Activated T-helper 1 cell treated with Interleukin-2 at 50 U/mL for 16 hours (primary cell): ENCODE measurements at places on chromosomes 1 and 21.

- DNase-seq, result no peak
Observed at GRCh38 chr1:228894442-228894989, 159.2 kb downstream of the RHOU start.

DNA sequence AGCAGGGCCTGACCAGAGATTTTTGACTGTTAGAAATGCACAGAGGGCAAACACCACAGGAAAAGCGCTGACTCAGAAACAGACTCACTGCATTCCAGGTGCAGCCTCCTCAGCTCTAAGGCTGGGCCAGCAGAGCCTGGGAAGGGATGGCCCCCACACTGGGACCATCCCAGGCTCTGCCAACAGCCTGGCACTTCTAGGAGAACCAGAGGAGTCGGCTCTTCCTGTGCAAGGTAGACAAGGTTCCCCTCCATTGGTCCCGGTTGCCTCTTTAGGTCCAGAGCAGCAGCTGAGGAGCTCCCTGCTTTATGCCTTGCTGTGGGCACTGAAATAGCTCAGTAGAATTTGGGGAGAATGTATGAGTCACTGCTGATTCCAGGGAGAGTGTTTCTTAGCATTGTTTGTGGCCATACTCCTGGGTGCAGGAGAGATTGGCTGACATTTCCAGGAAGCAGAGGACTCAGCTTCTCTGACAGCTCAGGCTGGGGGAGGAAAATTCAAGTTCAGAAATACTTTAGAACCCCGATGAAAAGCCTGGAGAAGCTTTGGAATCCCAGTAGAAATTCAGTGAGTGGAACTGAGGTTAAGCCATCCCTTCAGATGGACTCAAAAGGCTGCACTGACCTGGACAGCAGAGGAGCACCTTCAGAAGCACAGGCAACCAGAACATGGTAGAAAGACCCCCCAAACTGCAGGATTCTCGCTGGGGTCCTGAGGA lies 19.7 kb downstream of the PRAMEF1 start:
- DNase-seq, result no peak

GRCh38 chr1:82861749-82862148 lies 1061.0 kb downstream of the ADGRL2 start:
- DNase-seq, result no peak

DNA sequence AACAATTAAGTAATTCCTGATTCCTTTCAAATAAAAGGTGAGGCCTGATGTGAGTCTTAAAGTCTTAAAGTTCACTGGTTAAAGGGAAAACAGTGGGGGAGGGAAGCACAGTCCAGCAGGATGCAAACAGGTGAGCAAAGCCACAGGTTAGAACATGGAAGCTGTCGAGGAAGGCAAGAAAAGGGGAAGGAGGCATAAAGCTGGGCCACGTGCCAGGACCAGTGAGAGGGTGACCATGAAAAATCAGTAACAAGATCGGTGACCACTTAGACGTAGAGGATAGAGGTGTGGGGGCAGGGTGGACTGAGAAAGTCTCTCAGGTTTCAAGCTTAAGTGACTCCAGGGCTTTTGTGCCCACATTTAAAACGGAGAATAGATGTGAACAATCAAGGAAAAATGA lies 231.3 kb downstream of the SETD4 start:
- no peak for DNase-seq

GRCh38 chr1:174999936-175000696 lies at the start of gene CACYBP:
CACYBP (plus strand) TSS chr1:174999947; CDS start chr1:175000181, 234 bp downstream.
- no peak for DNase-seq

- no peak for DNase-seq
Observed at GRCh38 chr1:43197343-43198127, 25.4 kb downstream of the CFAP57 start.

- DNase-seq, result no peak
Observed at GRCh38 chr1:1917304-1917976, 1.6 kb downstream of the TMEM52 start.

DNA sequence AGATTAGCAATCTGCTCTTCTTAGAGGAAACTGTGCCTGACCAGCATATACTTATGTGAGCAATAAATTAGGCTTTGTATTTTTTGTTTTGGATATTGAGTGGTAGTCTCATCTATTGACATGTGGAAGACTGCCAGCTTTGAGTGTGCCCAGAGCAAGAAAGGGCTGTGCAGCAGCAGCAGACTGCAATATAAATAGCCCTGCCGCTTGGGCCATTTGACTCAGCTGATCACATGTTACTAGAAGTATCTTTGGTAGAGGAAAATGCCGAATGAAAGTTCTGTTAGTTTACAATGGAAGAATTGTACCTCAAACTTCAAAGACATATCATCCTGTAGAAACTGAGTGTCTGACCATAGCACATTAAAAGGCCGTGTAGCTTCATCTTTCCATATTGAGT lies 9.1 kb upstream of the PSMB2 start:
- no peak for DNase-seq

GRCh38 chr21:32182449-32182848 lies 96.4 kb downstream of the MIS18A start:
- no peak for DNase-seq

GRCh38 chr21:14826630-14827029 lies 238.2 kb downstream of the NRIP1 start:
- no peak for DNase-seq

GRCh38 chr21:38303300-38303699 lies 46.5 kb downstream of the KCNJ15 start:
- no peak for DNase-seq

GRCh38 chr1:148353461-148354283 lies 129.4 kb downstream of the PPIAL4G start:
- no peak for DNase-seq

GRCh38 chr1:92749024-92749634 lies 35.8 kb downstream of the EVI5 start:
- no peak for DNase-seq

DNA sequence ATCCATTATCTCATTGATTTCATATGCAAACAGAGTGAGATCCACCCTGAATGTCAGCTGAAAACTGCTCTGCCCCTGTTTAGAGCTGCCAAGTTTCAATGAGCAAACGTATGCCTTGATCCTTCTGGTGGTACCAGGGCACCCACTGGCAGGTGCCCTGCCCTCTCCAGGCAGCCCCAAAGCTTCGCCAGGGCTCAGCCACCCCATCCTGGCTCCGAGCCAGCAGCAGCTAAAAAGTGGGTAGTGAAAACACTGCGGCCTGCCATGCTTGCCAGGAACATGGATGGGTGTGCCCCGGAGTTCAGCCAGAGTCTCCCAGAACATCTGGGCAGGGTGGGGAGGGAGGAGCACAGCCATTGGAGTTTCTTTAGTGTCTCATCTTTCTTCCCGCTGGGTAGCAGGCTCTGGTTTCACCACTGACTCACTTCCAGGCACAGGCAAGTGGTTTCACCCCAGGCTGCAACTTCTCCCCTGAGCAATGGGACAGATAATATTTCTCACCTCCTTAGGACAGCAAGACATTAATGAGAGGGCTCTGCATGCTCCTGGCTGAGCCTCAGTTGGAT lies 8.1 kb upstream of the LMX1A start:
- no peak for DNase-seq

DNA sequence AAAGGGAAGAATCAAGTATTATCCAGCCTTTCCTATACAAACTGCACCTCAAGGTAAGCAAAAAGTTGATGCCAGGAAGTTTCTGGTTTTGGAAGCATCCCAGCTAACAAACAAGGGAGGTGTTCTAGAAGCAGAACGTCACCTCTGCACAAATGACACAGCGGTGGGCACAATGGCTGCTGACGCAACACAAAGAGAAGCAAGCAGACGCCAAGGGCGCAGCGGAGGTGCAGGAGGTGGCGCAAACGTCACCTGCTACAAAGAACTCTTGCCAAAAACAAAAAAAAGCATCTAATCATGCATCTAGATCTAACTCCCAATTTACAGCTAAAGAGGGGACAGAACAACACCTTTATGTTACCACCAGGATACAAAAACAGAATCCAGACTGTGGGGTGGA lies 88.5 kb downstream of the NPHP4 start:
- no peak for DNase-seq

GRCh38 chr1:182658055-182658454 lies 26.3 kb downstream of the RGS8 start:
- no peak for DNase-seq

GRCh38 chr1:76185207-76185606 lies 110.7 kb downstream of the ST6GALNAC3 start:
- no peak for DNase-seq

DNA sequence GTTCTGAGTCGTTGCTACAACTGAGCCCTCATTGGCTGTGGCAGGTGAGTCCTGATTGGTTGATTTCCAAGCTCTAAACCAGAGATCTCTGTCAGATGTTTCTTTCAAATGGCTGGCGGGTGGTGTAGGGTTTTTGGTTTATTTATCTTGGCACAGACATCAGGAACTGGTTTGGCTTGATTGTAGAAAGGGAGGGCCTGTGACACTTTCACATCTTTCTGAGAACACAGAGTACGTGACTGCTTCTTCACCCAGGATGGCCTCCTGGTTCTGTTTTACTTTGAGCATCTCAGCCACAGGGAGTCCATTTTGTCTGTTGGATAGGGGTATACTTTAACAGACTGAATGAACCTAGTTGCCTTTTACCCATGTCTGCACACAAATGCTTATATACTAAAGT lies 89.4 kb upstream of the GPR52 start:
- DNase-seq, result no peak
